ENCODE measurements at places on chromosomes 7 and 10.

- DNase-seq: no peak
These were observed 95.3 kb downstream of the KAT6B start for GRCh38 chr10:74921744-74922143.

GRCh38 chr10:78981257-78981969 lies 87.4 kb upstream of the ZMIZ1 start:
- DNase-seq: no peak

- no peak for DNase-seq
These were observed 32.3 kb downstream of the CDK1 start for GRCh38 chr10:60810437-60811182.

GRCh38 chr7:108402865-108403264 lies 53.4 kb downstream of the NRCAM start:
- DNase-seq: no peak

- DNase-seq: peak; percentile 88
These were observed 33.4 kb downstream of the CPXM2 start for GRCh38 chr10:123858077-123858681.

DNA sequence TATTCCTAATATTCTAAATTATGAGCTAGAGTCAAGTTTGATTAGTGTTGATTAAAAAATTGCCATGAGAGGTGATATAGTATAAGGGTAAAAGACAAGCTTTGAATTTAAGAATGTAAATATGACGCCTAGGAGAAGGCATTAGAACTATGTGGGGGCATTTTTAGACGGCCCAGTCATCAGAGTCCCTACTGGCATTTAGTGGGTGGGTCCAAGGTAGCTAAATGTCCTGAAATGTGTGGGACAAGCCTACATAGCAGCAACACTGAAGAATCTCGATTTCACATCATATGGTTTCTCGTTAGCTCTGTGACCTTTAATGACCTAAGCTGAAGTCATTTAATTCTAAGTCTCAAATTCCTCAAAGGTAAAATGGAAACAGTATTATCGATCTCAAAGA lies 133.5 kb downstream of the SGMS1 start:
- no peak for DNase-seq
